Activated T-cell treated with anti-CD3 and anti-CD28 coated beads for 48 hours (primary cell): ENCODE measurements at places on chromosomes 7 and 10.

GRCh38 chr10:7035126-7035761 is 375.6 kb downstream of the SFMBT2 start:
- DNase-seq: peak; percentile 32

DNA sequence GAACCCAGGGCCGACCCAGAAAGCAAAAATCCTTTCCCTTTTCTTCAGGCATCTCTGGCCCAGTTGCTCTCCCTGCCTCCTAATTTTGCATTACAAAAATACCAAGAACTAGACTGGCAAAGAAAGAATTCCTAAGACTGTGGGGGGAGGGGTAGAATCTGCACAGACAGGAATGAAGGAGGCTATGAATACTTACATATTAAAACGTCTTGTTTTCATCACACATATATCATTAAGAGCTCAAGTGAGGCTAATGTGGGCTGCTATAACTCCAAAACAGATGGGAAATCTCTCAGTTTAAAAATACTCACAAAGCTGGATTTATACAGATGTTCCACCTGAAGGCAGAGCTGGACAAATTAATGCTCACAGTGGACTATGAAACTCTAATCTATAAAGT is 29.2 kb upstream of the MKX start:
- no peak for DNase-seq

DNA sequence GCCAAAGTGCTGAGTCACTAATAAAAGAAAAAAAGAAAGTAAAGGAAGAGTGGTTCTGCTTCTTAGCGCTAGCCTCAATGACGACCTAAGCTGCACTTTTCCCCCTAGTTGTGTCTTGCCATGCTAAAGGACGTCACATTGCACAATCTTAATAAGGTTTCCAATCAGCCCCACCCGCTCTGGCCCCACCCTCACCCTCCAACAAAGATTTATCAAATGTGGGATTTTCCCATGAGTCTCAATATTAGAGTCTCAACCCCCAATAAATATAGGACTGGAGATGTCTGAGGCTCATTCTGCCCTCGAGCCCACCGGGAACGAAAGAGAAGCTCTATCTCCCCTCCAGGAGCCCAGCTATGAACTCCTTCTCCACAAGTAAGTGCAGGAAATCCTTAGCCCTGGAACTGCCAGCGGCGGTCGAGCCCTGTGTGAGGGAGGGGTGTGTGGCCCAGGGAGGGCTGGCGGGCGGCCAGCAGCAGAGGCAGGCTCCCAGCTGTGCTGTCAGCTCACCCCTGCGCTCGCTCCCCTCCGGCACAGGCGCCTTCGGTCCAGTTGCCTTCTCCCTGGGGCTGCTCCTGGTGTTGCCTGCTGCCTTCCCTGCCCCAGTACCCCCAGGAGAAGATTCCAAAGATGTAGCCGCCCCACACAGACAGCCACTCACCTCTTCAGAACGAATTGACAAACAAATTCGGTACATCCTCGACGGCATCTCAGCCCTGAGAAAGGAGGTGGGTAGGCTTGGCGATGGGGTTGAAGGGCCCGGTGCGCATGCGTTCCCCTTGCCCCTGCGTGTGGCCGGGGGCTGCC is at the start of gene IL6:
IL6 (plus strand) TSS at position 294 of the 807 bp plus-strand sequence; CDS start at position 357, 63 bp downstream.
- no peak for DNase-seq

GRCh38 chr10:13613519-13613918 is 26.8 kb downstream of the PRPF18 start:
- no peak for DNase-seq

GRCh38 chr7:12493407-12493806 is 77.1 kb upstream of the SCIN start:
- DNase-seq: no peak

DNA sequence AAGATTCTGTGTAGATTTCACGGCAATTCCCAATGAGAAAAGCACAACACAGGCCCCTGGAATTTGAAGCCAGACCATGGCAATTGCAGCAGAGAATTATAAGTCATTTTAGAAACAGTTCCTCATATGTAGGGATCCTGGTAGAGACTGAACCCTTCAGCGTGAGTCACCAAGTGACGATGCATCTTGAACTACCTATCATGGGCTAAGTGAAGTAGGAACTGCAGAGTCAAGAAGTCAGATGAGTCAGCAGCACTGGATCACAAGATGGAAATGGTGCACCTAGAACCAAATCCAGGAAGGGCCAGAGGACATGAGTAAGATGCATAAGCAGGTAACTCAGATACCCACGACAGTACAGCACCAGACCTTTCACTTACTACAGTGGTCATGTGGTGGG is 140.0 kb upstream of the TPK1 start:
- no peak for DNase-seq

DNA sequence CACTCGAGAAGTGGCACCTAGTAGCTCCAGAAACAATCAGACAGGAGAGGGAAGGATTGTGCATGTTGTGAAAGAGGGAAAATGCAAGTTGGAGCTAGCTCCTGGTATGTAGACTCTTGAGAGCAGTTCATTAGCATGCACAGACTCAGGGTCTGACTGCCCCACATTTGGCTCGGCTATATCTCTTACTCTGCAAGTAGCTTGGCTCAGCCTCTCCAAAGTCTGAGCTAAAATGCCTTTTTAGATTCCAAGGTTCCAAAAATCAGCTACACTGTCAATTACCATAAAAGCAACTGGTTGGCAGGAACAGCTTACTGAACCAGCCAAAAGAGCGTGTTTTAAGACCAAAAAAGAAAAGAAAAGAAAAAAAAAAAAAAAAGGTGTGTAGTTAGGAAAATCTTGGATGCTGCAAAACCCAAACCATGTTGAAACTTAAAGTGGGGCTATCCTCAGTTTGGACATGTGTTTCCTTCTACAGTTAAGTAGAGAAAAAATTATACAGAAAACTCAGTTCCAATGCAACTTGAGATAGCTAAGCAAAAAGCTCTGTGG is 65.5 kb downstream of the MKX start:
- DNase-seq: no peak

DNA sequence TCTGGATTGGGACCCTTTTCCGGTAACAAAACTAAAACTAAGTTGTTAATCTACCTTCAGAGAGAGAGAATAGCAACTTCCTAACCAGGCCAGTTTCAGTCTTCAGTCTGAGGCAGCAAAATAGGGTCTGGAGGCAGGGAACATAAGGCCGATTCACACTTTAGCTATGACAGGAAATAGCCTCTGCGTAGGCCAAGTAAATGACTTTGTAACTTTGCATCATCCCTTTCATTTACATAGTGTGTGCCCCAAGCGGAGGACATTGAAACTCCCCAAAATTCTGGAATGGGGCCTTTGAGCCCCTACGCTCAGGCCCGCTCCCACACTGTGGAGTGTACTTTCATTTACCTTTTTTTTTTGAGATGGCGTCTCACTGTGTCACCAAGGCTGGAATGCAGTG is 1.7 kb upstream of the UPP1 start:
- DNase-seq: no peak

DNA sequence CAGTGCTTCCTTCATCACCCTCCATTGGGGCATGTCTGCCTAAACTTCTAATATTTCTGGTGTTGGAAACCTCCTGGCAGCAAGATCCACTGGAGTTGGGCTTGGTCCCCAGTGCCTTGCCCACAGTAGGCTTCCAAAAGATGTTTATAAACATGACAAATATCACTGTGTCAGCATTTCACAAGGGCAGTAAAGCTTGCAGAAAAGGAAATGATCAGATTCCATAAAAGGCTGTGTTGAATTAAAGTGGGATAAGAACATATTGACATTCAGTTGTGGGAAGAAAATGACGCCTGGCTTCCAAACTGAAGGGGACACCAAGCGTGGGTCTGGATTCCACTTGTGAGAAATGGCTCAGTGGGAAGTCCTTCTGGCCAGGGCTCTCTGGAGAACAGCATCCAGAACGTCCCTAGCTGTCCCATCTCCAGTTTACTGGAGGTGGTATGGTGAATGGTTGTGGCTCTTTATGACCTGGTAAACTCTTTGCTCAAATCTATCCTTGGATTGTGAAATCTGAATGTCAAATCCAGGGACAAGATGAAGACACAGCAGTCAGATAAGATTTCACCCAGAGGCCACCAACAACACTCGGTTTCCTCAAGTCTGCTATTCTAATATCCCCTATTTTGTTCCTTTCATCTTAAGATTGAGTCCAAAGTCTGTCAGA is 287.2 kb downstream of the TNS3 start:
- DNase-seq: no peak

DNA sequence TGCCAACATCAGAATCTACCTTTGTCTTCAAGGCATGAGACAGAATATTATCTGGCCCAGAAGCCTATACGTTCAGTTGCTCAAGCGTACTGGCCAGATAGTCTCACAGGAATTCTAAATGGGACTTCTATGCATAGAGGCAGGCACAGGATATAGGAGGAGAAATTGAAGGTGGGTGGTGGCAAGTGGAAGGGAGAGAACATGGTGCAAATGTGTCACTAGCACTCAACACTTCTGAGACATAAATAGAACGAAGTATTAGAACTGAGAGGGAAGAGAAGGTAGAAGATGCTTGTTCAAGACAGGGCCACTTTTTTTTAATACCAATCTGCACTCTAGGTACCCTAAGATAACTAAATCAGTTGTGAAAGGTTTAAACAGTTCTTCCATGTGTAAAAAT is 85.8 kb downstream of the TFPI2 start:
- DNase-seq: no peak

- DNase-seq: no peak
Measured at GRCh38 chr7:44517175-44517574, 24.0 kb downstream of the NPC1L1 start.

DNA sequence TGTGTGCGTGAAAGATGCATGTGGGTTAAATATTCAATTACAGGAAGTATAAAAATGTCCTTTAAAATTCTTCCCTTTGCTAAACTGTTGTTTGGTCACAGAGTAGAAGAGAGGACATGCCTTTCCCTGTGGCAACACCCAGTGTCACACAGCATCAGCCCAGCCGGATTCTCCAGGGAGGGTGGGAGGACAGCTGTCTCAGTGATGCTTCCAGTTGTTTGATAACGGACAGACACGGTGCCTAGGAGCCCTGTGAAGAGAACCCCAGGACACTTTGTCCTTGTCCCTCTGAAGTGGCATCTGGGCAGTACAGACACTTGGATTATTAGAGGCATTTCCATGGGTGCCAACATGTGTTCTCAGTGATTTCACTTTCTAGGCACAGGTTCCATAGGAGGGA is 306.6 kb upstream of the LRGUK start:
- no peak for DNase-seq

GRCh38 chr10:16907687-16908086 is 90.5 kb upstream of the RSU1 start:
- no peak for DNase-seq

DNA sequence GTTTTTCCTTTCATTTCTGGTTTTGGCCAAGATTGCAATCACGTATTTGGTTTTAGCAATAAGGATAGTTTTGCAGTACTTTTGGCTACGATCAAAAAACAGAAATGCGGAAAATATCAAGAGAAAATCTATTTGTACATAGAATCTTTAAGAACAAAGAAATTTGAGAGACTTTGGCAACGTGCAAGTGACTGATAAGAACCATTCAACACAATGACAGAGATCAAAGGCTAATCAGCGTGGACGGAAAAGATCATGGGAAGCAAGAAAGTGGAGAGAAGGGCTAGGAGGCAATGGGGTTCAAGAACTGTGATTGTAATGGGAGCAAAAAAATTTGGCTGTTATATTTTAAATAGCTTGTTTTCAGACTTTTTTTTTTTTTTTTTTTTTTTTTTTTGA is 16.2 kb upstream of the LRRN3 start:
- DNase-seq: no peak

- DNase-seq: no peak
Measured at GRCh38 chr10:91050371-91051034, 129.6 kb upstream of the ANKRD1 start.

DNA sequence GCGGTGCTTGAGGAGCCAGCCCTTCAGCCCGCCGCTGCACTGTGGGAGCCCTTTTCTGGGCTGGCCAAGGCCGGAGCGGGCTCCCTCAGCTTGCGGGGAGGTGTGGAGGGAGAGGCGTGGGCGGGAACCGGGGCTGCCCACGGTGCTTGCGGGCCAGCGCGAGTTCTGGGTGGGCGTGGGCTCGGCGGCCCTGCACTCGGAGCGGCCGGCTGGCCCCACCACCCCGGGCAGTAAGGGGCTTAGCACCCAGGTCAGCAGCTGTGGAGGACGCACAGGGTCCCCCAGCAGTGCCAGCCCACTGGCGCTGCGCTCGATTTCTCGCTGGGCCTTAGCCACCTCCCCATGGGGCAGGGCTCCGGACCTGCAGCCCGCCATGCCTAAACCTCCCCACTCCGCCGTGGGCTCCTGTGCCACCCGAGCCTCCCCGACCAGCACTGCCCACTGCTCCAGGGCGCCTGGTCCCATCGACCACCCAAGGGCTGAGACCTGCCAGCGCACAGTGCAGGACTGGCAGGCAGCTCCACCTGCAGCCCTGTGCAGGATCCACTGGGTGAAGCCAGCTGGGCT is 9.5 kb upstream of the GSTO1 start:
- no peak for DNase-seq

- DNase-seq: no peak
Measured at GRCh38 chr7:98659756-98660155, 42.7 kb downstream of the NPTX2 start.

GRCh38 chr7:89377219-89377618 is 581.7 kb upstream of the TEX47 start:
- DNase-seq: no peak

DNA sequence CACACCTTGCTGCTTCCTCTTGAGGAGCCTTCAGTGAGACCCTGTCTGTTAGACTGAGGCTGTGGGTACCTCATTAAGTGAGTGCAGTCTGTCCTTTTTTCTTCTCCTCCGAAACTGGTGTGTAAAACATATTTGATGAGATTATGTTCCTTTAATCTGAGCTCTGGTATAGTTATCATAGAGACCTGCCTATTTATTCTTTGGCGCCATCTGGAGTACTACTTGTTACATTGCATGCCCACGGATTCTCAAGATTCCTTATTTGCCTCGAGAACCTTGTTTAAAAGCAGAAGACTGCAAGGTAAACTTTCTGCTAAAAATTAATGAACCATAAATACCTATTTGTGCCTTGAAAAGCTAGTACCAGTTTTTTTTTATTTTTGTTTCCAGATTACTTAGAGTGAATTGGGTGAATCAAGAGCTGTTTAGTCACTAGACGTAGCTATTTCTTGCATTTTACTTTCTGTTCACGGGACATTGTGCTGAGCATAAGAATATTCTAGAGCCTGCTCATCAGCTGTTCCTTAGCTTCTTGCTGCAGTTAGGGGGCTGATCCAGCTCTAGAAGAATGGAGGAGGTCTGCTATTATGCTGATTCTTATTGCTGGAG is 16.9 kb upstream of the STMP1 start:
- DNase-seq: no peak
